Activated CD4-positive, alpha-beta T cell treated with anti-CD3 and anti-CD28 coated beads for 4 hours (primary cell): ENCODE measurements at places on chromosomes 1 and 21.
A peak's percentile ranks its signal among the peaks of the same experiment; 100 is the strongest.

- no peak for DNase-seq
Measured at GRCh38 chr21:35920436-35920835, 139.9 kb downstream of the SETD4 start.

DNA sequence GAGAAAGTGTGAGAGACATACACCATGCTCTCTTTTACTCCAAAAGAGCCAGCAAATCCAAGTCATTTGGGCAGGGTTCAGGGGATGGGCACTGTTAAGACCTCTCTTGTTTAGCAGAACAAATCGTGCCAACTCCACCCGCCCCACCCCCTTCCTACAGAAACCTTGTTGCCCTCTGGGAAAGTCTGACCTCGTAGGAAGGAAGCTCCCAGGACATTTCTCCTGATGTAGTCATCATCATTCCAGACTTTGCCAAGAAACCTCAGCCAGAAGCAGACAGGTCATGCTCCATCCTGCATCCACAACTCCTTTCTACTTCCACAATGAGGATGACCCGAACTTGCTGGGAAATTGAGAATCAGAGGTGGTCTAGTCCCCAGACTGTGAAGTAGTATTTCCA, 57.7 kb downstream of the UBE2T start:
- DNase-seq: no peak

- DNase-seq: no peak
Measured at GRCh38 chr1:152737997-152738396, 19.8 kb upstream of the KPRP start.

DNA sequence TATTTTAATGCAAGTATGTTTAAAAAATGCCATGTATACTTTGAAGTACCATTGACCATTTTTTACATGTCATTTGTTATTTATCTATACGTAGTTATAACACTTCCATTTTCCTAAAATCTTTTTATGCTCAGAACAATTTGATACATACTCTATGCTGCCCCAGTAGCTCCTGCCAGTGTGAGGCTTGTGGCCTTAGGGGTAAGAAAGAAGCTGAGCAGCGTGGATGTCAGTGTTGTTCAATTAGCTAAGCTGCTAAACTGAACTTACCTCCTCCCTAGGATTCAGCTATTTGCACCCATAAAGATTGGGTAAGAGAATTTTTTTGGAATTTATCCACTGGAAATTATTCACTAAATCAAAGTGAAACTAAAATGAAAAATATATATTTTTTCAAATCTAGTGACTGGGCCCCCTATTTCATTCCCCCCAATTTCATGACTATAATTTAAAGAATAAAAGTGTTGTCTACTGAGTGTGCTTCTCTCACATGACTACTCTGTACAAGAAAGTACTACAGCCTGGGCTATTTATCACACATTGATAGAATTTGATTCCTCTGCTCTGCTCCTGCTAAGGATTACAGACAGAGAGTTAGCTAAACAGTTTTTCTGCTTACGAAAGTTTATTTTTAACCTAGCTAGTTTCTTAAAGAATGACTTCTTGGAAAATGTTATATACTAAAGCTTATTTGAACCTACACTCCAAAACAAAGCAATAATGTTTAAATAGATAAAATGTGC, 1030.3 kb upstream of the ADGRL4 start:
- DNase-seq: no peak

- no peak for DNase-seq
Measured at GRCh38 chr1:223230161-223230881, 87.3 kb upstream of the TLR5 start.

DNA sequence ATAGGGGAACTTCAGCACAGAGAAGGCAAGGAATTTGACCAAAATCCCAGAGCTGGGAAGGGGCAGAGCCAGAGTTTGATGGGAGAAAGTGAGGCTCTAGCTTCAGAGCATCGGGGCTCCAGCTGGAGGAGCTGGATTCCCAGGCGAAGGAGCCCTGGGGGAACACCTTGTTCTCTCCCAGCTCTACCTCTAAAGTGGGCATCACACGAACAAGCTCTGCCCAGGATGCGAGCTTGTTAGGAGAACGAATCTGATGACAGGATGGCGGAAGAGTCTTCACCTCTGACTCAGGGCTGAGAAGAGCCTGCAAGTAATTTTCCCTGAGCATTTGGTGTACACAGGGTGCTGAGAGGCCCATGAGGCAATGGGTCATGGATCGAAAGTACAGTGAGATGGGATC, 22.0 kb downstream of the TNNT2 start:
- DNase-seq: no peak

GRCh38 chr1:64901663-64902062, 64.7 kb downstream of the JAK1 start:
- no peak for DNase-seq

- DNase-seq: no peak
Measured at GRCh38 chr1:54808443-54809207, 7.5 kb upstream of the TTC22 start.

DNA sequence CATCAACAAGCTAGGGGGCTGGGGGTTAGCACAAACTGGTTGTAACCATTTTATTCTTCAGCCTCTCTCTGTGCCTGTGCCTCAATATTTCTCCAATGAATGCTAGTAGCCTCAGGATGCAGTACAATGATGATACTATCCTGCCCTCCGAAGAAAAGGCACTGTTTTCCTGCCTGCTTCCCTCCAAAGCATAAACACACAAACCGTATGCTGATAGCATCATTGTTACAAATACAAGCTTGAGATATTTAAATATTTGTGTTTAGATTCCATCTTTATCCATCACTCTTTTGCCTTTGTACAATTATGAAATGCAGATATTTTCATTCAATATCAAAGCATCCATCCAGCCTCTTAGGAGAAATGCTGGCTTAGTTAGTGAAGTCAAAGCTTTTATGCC, 404.8 kb downstream of the DUSP10 start:
- no peak for DNase-seq

DNA sequence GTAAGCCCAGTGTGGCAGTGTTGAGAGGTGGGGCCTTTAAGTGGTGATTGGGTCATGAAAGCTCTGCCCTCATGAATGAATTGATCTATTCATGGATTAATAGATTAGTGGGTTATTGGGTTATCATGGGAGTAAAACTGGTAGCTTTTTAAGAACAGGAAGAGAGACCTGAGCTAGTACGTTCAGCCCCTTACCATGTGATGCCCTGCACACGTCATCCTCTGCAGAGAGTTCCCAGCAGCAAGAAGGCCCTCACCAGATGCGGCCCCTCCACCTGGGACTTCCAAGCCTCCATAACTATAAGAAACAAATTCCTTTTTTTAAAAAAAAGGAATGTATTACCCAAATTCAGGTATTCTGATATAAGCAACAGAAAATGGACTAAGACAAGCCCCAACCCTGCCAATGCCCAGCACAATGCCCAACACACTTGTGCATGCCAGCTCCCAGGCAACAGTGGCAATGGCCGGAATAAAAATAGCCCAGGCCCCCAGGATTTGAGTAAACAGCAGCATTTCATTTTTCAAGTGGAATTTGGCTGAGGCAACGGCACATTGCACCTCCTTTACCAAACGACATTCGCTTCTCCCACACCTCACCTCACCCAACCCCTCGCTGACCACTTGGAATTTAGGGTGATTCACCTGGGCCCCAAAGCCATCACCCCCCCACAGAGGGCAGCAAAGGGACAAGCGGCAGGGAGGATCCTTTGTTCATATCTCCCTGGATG, 215.9 kb downstream of the TOMM20 start:
- DNase-seq: no peak

- no peak for DNase-seq
Measured at GRCh38 chr1:3594706-3595377, 16.5 kb downstream of the MEGF6 start.

DNA sequence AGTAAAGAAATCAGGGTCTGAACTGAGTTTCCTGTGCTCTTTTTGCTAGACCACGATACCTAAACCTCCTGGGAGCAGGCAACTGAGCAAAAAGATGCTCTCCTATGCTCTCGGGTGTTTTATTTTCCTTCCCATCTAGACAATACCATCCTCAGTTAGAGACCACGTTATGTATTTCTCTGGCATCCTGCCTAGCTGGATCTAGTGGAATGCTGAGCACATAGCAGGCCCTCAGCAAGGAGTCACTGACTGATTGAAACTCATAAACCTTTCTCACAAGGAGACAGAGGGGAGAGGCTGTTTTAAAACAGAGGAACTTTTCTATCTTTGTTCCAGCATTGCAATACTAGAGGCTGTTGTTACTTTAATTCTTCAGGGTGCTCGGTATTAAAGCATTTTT, 168.0 kb downstream of the CYYR1 start:
- DNase-seq: no peak

DNA sequence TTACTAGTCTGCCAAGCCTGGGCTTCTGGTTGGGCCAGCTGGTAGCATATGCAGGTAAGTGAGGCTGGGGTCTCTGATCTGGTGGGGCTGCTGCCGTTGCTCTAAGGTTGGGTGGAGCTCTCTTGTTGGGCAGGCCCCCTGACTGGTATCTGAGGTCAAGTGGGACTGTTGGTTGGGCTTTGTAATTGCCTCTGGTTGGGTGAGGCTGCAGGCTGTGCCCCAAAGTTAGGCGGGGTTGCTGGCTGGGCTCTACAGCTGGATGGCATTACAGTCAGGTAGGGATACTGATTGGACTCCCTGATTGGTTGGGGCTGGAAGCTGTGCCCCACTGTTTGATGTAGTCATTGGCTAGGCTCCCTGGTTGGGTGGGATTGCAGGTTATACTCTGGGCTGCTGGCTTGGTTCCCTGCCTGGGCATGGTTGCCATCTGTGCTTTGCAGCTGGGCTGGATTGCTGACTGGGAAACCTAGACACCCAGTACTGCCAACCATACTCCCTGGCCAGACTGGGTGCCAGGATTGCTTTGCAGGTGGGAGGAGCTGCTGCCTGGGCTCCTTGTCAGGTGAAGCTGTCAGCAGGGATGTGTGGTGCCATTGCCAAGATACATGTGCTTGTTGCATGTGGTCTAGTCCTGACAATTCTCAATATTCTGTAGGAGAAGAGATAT, 130.5 kb downstream of the RABGAP1L start:
- no peak for DNase-seq

GRCh38 chr1:2184934-2185333, 9.6 kb downstream of the FAAP20 start:
- DNase-seq: no peak

GRCh38 chr1:98797506-98797905, 136.0 kb downstream of the SNX7 start:
- no peak for DNase-seq

DNA sequence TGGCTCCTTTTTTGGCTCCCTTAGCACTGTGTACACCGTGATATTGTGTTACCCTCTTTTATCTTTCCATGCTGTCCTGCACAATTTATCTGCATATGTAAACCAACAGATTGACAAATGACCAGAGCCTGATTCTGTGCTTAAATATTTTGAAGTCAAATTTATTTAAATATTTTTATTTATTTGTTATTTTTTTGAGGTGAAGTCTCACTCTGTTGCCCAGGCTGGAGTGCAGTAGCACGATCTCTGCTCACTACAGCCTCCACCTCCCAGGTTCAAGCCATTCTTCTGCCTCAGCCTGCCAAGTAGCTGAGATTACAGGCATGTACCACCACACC, 12.8 kb downstream of the PMF1 start:
- DNase-seq: no peak

DNA sequence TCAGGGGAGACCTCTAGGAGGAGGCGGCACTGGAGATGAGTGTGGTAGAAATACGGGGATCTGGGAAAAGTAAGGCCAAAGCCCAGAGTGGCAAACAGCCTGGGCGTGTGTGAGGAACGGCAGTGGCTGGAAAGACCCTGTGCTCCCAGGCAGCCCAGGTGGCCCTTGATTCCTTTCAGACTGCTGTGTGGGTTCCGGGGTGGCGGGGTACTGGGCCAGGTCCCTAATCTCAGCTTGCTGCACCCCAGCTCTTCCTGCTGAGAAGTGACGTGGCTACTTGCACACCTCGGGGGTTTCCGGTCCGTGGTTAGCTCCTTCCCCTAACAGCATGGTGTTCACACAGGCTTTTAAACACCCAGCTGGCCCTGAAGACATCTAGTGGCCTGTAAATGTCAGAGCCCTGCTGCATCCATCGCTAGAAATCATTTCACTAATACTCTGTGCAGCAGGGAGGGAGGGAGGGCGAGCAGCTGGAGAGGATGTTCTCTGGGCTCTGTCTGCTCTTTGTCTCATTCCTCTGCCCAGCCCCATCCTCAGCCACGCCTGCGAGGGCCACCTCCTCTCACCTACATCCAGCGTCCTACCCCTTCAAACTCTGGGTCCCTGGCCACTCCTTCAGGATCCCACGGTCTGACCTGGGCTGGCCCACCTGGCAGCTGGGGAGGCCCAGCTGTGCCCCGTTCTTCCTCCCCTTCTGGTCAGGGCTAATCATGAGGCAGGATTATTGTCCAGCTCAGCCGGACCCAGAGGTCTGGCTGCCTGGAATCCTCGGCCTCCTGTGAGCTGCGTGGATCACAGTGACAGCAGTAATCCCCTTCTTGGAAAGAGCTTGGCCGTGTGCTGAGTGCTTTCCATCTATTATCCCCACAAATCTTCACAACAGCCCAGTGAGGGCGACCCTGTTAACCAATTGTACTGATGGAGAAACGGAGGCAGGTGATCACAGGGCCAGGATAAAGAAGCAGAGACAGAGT, 7.2 kb downstream of the ZDHHC18 start:
- peak; percentile 84 for DNase-seq

GRCh38 chr1:245086389-245086969, 68.3 kb upstream of the KIF26B start:
- no peak for DNase-seq

DNA sequence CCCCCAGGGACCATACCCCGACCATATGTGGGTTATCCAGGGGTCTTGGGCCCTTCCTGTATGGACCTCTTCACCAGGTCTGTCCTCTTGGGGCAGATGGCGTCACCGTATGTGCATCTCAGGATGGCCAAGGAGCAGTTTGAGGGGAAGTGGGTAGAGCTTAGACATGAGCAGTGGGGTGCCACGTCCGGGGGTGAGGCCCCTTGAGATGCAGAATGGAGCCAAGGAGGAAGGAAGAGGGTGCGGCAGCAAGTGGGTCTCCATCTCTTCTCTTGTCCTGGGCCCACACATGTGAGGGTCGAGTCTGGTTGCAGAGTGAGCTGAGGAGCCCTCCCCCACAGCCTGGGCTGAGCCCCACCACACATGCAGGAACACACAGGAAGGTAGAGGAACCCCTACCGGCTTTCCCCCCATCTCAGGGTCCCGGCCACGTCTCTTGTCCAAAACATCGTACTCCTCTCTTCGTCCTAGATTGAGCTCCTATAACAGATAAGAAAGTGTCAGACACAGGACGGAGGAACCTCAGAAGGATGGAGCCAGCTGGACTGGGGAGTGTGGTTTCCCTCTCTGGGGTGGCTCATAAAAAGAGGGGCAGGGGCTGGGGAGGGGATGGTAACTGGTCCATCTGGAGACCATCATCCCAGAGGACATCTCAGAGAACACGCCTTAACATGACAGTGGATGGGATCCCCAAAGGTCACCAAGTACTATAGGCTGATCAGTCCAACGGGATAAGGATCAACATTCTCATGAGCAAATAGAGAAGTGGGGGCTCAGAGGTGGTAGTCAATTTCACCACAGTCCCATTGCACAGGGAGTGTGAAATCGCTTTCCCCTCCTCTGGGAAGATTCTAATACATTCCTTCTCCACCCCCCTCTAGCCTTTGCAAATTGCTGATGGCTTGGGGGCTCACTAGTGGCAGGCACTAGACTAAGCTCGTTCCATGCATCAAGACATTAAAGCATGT, 79.9 kb downstream of the CD247 start:
- DNase-seq: no peak

GRCh38 chr1:209882942-209883340, 55.1 kb upstream of the SYT14 start:
- no peak for DNase-seq

GRCh38 chr1:21280011-21280471, 10.2 kb downstream of the ECE1 start:
- no peak for DNase-seq

- no peak for DNase-seq
Measured at GRCh38 chr1:151867765-151868411, 14.4 kb upstream of the THEM5 start.
